ENCODE measurements at places on chromosomes 4 and X.

DNA sequence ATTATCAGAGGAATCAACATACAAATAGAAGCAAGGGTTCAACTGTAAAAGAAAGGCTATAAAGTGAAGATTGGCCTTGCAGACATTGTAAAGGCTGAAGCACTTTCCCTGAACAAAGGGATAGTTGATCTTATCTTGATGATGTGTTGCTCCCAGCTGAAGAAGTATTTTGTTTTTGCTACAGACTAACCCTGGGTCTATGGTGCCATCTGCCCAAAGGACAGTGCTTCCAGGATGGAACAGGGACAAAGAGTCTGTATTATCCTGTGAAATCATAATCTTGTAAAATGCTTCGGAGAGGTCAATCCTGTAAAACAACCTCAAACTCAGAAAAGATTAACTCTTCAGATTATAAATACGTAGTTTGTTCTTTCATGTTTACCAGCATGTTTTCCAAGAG lies 251.7 kb upstream of the ANKRD50 start:
- no peak for DNase-seq

DNA sequence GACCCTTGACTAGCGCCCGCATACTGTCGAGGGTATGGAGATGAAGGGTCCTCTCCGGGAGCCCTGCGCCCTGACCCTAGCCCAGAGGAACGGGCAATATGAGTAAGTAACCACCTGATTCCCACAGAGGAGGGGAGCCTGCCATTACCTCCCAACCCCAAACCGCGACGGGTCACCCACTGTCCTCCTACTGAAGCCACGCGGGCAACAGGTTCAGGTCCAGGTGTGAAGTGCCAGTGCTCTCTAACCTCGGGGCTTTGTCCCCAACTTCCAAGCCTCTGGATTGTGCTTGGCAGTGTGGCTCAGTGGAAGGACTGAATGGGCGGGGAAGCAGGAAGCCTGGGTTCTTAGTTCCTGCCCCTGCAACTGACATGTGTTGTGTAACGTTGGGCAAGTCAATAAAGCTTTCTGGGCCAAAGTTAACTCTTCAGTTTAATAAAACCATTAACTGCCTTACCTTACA lies 694 bp downstream of the OCRL start:
- DNase-seq: no peak

DNA sequence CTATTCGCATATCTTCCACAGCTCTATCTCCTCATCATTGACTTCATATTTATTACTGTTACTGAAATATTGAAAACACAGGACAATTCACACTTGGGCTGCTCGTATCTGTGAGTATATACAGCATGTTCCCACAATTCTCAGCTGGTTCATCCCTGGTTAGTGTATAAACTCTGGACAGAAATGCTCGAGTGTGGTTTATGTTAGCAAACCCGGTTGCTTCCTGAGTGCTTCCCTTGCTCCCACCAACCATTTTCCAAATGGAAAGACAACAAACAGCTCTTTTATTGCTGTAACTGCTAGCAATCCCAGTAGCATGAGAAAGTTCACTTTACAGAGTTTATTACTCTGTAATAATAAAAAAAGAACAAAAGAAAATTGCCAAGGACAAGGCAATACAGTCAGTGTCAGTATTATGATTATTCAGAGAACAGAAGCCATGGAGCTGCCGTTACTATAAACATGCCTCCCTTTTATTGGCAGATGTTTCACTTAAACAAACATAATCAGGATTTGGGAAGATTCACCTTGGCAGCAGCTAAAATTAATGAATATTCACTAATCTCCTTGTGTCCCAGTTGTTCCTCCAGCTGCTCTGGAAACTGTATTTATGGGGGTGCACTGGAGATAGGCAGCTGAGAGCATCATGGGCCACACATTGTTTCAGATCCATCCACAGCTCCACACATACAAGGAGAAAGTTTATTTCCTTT lies 134.1 kb upstream of the GUCY1A1 start:
- no peak for DNase-seq

- peak; percentile 81 for DNase-seq
Measured at GRCh38 chr4:176534566-176534965, 214.8 kb downstream of the SPCS3 start.

- no peak for DNase-seq
Measured at GRCh38 chrX:124208660-124209059, 123.8 kb upstream of the TEX13D start.

GRCh38 chr4:152991398-152991797 lies 55.3 kb downstream of the FHDC1 start:
- DNase-seq: no peak

GRCh38 chr4:103318327-103318726 lies 120.2 kb upstream of the CENPE start:
- no peak for DNase-seq

DNA sequence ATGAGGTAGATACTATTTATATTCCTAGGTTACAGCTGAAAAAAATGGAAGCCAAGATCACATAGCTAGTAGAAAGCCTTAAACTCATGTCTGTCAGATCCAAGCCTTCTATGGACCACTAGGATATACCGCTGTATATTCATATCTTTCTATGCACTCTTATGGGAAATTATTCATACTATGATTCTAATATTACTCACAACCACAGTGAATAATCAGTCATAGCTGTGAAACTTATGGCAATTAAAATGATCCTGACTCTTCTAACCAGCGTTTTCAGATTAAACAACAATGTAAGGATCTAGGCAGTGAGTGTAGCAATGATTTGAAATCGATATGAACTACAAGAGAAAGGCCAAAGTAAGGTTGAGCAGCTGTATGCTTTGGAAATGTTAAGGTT lies 111.0 kb downstream of the RASGEF1B start:
- DNase-seq: peak; percentile 81

GRCh38 chrX:134599184-134599914 lies 58.9 kb downstream of the PLAC1 start:
- peak; percentile 93 for DNase-seq

DNA sequence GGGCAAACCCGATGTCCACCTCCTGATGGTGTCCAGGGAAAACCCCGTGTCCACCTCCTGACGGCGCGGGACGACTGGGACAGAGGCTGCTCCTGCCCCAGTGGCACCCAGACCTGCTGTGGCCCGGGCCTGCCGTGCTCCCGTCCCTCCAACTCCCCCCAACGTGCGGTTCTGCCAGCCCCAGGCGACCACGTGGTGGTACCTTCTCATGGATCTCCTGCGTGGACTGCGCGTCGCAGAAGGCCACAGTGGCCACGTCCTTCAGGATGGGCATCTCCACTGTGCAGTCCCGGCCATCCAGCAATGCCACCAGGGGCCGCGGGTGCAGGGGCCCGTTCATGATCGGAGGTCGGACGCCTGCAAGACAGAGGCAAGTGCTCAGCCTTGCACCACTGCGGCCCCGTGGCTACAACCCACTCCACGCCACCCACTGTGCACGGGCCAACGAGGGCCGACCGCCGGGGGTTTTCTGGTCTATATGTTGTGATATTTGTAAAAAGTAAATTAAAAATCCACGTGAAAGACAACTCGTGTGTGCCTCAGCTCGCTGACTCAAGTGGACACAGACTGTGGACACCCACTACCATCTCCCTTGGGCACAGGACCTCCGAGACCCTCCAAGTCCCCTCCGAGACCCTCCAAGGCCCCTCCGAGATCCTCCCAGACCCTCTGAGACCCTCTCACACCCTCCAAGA lies 10.8 kb downstream of the CTBP1 start:
- no peak for DNase-seq

DNA sequence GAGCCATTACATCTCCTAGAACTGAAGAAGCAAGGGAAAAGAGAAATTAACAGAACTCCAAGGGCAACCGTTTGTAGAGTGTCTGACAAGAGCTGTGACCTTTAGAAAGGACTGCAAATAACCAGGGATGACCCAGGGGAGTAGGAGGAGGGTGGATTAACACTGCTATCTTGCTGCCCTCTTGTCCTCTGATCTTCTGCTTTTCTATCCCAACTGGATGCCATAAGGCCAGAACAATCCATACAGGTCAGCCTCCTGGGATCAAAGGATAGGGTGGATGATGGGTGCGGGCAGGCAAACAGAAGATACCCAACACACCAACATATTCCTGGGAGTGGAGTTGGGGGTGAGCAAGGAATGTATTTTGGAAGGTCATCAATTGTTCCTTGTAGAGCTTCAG lies 19.8 kb upstream of the PDE5A start:
- no peak for DNase-seq

- DNase-seq: no peak
Measured at GRCh38 chr4:21211846-21212245, 511.6 kb downstream of the PACRGL start.

DNA sequence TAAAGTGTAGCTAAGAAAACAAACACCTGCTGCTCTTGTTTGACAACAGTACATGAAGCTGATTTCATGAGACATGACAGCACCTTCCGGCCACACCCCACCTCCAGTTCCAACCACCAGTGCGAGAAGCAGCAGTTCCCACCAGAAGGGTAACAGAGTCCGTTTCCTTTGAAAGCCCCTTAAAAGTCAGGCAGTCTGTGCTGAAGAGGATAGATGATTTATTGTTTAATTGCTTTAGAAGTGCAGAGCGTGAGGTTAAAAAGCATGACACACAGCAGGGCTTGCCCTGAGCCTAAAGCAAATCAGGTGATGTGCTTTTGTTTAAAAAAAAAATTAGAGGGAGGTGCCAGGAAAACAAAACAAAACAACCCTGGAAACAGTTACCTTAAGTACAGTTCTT lies 82.6 kb downstream of the HADH start:
- DNase-seq: no peak

DNA sequence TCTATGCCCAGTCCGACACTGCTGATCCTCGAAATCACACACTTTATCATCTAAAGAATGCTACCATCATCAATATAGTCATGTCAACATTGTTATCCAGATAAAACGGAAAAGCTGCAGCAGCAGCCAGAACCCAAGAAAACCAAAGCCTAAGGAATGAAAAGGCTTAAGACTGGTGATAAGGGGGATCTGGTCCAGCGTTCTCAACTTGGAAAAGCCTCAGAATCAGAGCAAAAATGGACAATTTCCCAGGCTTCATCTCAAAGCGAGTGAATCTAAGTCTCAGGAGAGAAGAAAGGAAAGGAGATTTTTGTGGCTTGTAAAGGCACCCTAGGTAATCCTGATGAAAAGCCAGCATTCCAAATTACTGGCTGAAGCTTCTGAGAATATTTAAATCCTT lies 8.2 kb downstream of the ZNF518B start:
- DNase-seq: no peak

DNA sequence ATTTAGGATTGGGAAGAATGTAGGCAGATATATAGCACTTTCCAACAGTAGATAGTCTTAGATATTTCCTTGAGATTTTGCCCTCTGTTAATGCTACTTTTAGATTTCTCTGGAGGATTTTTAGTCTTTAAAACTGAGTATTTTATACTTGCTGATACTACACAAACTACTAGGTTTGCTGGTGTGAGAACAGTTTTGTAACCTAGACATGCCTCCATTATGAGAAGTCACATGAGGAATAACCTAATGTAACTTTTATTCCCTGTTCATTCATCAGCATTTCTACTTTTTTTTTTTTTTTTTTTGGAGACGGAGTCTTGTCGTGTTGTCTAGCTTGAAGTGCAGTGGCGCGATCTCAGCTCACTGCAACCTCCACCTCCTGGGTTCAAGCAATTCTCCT lies 137.2 kb downstream of the RAPGEF2 start:
- no peak for DNase-seq

DNA sequence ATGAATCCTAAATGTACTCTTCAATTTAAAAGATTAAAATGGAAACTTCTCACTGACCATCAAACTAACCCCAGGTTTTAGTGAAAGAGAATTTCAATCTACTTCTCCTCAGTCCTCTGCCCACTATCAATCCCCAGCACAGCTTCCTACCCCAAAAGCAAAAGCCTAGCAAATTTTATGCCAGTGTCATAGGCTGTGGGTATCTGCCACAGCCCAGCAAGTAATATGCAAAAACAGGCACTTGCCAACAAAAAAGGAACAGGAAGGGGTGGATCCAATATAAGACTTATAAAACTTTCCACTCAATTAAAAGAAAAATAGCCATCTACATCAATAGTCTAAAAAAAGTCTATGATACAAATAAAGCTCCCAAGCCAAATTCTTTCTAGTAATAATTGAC lies 22.3 kb downstream of the CAMK2D start:
- DNase-seq: no peak

DNA sequence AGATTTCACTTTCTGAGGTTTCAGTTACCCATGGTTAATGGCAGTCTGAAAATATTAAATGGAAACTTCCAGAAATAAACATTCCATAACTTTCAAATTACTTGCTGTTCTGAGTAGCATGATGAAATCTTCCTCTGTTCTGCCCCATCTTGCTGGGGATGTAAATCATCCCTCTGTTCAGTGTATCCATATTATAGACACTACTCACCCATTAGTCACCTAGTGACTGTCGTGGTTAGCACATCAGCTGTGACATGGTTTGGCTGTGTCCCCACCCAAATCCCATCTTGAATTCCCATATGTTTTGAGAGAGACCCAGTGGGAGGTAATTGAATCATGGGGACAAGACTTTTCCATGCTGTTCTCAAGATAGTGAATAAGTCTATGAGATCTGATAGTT lies 125.5 kb upstream of the GIMD1 start:
- DNase-seq: peak; percentile 82

DNA sequence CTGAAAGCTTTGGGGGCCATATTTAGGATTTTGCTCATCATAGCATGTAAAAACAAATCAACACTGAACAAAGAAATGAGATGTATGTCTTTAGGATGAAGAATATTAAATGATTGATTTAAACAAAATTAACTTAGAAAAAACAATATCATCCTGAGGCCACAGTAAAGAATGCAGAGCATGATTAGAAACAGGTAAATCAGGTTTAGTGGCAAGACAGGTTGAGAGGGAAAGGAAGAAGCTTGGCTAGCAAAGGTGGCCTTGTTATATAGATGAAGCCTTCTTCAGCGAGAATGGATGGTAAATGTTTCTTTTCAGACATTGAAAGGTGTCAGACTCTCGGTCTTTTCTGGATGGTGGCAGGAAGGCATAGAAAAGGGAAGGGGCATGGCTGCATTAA lies 11.9 kb upstream of the MAGEB16 start:
- DNase-seq: no peak

- DNase-seq: no peak
Measured at GRCh38 chrX:65513610-65514009, 21.0 kb downstream of the LAS1L start.

GRCh38 chr4:128979934-128980333 lies 113.4 kb downstream of the SCLT1 start:
- DNase-seq: peak; percentile 86

DNA sequence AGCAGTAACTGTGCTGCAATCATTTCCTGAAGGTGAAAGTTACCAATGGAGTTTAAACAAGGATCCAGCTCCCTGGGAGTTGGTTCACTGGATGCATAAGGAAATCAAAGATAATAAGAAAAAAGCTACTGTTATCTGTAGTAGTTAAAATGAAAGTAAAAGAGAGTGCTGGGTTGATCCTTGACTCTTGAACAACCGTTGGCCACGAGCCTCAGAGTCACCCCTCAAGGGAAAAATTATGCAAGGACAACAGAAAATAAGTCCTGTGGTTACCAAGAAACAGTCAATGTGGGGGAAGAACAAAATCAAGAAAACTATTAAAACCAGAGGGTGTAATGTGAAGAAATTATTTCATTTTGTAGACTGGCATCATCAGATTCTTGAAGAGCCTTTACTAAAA lies 49.7 kb upstream of the DDIT4L start:
- no peak for DNase-seq

- DNase-seq: no peak
Measured at GRCh38 chrX:97158269-97158668, 274.6 kb downstream of the RPA4 start.

- no peak for DNase-seq
Measured at GRCh38 chrX:332916-333610, 14.5 kb upstream of the GTPBP6 start.

Data from fibroblast of skin of right biceps (primary cell).